NCI-H510A (cell line): ENCODE measurements at places on chromosomes 5 and 9.

DNA sequence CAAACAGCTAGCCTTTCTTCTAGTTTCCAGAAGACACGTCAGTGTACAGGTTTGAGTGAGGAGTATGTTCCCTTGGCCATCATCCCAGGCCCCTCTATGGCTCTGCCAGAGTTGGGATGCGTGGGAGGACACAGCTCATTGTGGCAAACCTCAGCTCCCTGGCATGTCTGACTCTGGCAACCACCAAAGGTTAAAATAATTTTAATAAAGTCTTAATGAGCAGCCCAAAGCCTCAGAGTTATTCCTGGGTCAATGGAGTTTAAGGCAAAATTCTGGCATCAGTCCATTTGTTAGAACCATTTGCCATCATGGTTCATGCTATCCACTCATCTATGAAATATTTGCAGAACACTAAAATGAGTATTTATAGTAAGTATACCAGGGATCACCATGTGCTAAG is 79.8 kb upstream of the PAPPA start:
- no peak for DNase-seq

DNA sequence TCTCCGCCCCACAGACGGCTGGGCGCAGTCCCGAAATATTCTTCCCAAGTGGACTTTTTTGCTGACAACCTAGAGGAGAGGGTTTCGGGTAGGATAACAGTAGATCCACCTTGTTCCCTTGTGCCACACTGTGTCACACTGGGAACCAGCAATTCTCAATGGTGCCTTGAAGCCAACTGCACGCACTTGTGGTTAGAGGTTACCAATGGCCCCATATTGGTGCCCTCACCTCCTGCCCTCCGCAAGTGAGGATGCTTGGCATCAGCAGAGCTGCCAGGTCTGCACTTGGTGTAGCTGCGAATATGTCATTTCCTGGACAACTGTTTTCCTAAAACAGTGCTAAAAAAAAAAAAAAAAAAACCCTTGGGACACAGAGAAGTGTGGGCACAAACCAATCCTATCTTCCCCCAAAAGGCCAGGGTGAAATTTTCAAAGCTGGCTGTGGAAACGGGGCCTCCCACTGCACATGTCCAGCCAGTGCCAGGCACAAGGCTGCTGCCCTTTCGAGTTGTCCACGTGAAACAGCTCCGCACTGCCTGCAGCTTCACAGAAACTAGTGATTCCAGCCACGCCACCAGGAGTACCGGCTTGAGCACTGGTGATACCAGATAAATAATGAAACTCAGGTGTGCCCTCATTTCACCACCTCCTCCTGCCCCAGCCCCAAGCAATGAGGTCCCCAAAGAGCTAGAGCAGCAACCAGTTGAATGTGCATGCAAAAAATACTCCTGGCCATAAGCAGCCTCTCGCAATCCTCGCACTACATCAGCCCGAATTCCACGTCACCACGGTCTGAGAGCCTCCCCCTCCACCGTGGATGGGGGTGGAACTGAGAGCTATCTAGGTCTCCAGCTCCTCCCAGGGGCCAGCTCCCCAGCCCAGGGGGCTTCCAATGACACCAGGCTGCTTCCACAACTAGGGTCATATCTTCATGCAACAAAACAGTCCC is 51.2 kb downstream of the USP20 start:
- no peak for DNase-seq

DNA sequence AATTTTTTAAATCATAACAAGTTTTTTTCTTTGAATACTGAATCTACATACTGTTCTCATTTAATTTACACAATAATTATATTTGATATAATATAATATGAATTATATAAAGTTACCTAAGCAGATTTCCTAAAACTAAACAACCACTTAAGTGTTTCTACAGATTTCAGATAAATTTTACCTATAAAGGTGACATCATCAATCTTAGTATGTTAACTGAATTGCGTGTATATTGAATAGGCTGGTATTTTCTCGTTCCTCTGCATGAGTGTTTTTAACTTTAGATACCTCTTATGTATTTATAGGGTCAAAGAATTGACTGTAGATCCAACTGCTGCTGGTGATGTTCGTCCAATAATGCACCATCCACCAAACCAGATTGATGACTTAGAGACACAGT is 30.3 kb downstream of the DIMT1 start:
- no peak for DNase-seq

GRCh38 chr5:36177154-36177553 is 25.2 kb downstream of the SKP2 start:
- DNase-seq = no peak

DNA sequence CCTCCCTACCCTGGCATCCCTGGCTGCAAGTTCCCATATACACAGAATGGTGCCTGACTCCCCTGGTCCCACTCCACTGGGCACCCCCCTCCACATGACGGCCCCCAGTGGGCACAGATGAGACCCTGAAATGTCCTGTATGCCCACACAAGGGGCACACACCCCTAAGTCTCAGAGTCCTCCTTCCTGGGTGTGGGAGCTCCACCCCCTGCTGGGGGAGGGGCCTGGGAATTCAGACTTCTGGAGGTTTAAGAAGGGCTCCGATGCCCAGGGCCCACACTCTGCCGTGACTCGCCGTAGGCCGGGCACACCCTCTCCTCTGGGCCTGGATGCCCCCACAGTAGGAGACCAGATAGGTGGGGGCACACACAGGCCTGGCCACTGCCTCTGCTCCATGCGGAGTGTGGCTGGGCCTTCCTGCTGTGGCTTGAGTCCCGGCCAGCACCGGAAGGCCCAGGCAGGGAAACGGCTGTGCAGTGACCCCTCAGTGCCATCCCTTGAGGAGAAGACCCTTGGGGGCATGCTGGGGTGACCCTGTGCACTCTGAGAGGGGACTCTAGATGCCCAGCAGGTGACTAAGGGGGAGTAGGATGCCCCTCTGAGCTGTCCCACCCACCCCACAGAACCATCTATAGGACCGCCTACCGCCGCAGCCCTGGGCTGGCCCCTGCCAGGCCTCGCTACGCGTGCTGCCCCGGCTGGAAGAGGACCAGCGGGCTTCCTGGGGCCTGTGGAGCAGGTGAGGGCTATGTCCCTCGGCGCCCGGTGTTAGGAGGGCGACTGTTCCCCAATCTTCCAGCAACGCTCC is 6.5 kb downstream of the EGFL7 start:
- DNase-seq = no peak
